IgD-negative memory B cell (primary cell): ENCODE measurements at places on chromosomes 2 and 18. TPM values are rescaled to one million over a fixed set of nuclear protein-coding genes. Genes with fewer than 3 reads are reported as not detected.

The ANKRD30B gene
- not detected for polyA plus RNA-seq

The GALNT13 gene
- polyA plus RNA-seq, result not detected

The MAP2 gene
- 3.4 TPM for polyA plus RNA-seq

The ABCB11 gene
- not detected for polyA plus RNA-seq

The ASTL gene
- polyA plus RNA-seq, result not detected

The CRACDL gene
- not detected for polyA plus RNA-seq

The PSMA8 gene
- 4.1 TPM for polyA plus RNA-seq

The EIF2AK3 gene
- polyA plus RNA-seq, result 35.1 TPM

The LINC00305 gene
- not detected for polyA plus RNA-seq

The IL18R1 gene
- polyA plus RNA-seq, result 2.2 TPM

The CIDEA gene
- not detected for polyA plus RNA-seq

The ADCY3 gene
- 25.9 TPM for polyA plus RNA-seq

The CDC42EP3 gene
- polyA plus RNA-seq, result 68.3 TPM

The TUBB8B gene
- 0.38 TPM for polyA plus RNA-seq

The RBM44 gene
- 0.11 TPM for polyA plus RNA-seq

The RAB6C gene
- polyA plus RNA-seq, result not detected

The SKOR2 gene
- not detected for polyA plus RNA-seq

The SLC19A3 gene
- not detected for polyA plus RNA-seq

The IFIH1 gene
- 31.1 TPM for polyA plus RNA-seq

The ANXA4 gene
- 121 TPM for polyA plus RNA-seq

The UGT1A10 gene
- polyA plus RNA-seq, result not detected

The TANC1 gene
- 0.15 TPM for polyA plus RNA-seq

The IRS1 gene
- polyA plus RNA-seq, result 0.21 TPM

The ATG4B gene
- polyA plus RNA-seq, result 59.3 TPM

The ASPRV1 gene
- 0.35 TPM for polyA plus RNA-seq

The HOXD1 gene
- not detected for polyA plus RNA-seq

The DTNA gene
- polyA plus RNA-seq, result not detected

The LOXL3 gene
- 0.74 TPM for polyA plus RNA-seq

The HJURP gene
- polyA plus RNA-seq, result not detected

The METTL8 gene
- 99.3 TPM for polyA plus RNA-seq

The ATP5F1A gene
- polyA plus RNA-seq, result 418 TPM

The UNC80 gene
- not detected for polyA plus RNA-seq

The ACTG2 gene
- polyA plus RNA-seq, result not detected

The NOSTRIN gene
- not detected for polyA plus RNA-seq

The LIMS4 gene
- polyA plus RNA-seq, result 1.4 TPM

The NGEF gene
- not detected for polyA plus RNA-seq

The GMCL1 gene
- 25.7 TPM for polyA plus RNA-seq

The TEX261 gene
- 24.9 TPM for polyA plus RNA-seq

The SCRN3 gene
- 8.1 TPM for polyA plus RNA-seq

The C2orf72 gene
- not detected for polyA plus RNA-seq

The POTEF gene
- not detected for polyA plus RNA-seq

The SPTBN1 gene
- 57.8 TPM for polyA plus RNA-seq

The C2orf68 gene
- polyA plus RNA-seq, result 18.3 TPM

The ACMSD gene
- polyA plus RNA-seq, result not detected

The ZNF521 gene
- not detected for polyA plus RNA-seq

The POTEI gene
- polyA plus RNA-seq, result not detected

The CDCA7 gene
- polyA plus RNA-seq, result 4.3 TPM

The COBLL1 gene
- polyA plus RNA-seq, result 114 TPM

The CDH19 gene
- not detected for polyA plus RNA-seq

The RHBDD1 gene
- polyA plus RNA-seq, result 32.0 TPM
